ENCODE measurements at places on chromosomes 6 and 20.
A peak's percentile ranks its signal among the peaks of the same experiment; 100 is the strongest.

GRCh38 chr20:646868-647233 is 6.1 kb downstream of the SRXN1 start:
- no peak for DNase-seq

DNA sequence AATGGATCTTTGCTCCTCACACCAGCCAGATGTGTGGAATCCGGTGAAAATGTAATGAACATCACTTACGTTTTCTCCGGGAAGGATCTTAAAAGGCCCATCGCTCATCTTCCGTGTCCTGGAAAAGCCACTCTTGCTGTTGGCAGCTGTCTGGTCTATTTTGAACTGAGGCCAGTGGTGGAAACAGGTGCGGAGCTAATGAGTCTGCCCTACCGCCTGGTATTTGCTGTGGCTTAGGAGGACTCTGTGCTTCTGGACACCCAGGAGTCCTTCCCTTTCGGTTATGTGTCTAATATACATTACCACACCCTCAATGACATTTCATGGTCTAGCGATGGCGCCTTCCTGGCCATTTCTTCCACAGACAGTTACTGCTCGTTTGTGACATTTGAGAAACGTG is 264.2 kb upstream of the PREP start:
- no peak for DNase-seq

DNA sequence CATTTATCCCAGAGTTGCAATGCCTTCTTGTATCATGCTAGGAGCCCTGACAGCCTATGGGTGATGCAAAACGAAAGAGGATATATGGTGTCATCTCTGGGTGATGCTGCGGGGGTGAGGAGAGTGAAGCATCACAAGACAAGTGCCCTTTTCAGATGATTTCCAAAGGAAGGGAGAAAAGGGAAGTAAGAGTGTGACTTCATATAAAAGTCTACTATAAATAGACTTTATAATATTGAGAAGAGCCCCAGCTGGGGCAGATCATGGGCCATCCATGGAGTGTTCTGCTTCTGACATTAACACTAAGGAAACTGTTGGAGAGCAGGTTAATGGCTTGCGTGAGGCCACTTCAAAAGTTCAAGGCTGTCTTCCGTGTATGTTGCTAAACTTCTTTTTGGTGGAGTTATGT is 4.4 kb downstream of the CD83 start:
- DNase-seq, result peak; percentile 40

DNA sequence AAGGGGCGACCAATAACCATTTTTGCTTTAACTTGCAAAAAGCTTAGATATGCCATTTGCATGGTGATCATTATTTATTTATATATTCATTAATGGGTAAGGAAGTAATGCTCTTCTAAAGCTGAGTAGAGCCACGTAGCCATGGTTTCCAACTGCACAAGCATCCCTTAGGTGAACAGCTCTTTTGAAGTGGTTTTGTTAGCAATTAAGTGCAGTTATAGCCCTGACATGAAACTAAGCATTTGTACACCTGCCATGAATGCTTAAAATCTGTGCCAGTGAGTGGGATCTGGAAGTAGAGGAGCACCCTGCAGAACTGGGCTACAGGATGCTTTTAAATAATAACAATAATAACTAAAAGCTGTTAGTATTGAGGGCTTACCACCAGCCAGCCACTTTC is 19.1 kb downstream of the TRAF3IP2 start:
- DNase-seq, result no peak

- no peak for DNase-seq
These were observed 41.0 kb downstream of the ERMARD start for GRCh38 chr6:169792306-169793015.

GRCh38 chr6:149500096-149500495 is 15.3 kb upstream of the ZC3H12D start:
- no peak for DNase-seq

DNA sequence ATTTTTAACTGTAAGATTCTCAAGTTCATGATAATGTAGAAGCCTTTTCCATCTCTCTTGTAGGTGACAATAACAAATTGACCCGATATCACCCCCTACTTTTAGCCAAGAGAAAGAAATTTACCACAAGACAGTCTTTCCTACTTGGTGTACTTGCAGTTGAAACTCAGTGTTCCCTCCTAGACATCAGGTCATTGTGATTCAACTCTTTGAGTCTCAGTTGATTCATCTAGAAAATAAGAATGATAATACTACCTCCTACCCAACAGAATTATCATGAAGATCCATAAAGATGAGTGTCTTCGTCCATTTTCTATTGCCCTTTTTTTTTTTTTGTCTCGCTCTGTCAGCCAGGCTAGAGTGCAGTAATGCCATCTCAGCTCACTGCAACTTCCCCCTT is 51.3 kb upstream of the TRERF1 start:
- DNase-seq, result no peak

- no peak for DNase-seq
These were observed 115.2 kb upstream of the AKIRIN2 start for GRCh38 chr6:87817183-87817582.

GRCh38 chr20:15332711-15333160 is 995.3 kb upstream of the FLRT3 start:
- no peak for DNase-seq

DNA sequence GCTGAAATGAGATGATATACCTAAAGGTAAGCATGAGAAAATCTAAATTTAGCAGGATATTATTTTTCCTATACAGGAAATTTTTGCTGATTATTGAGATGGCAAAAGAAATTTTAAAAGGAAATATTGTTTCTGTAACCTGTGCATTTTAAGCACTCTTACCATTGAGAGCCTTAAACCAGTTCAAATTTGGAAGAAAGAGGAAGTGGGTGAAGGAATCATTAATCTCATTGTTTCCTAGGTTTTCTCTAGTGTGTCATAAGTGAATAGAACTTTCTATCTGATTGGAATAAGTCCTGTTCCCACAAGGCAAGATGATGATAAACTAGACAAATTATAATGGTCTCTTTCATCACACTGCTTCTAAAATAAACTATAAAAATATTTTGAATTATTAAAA is 22.4 kb upstream of the FKBP1C start:
- DNase-seq, result no peak

DNA sequence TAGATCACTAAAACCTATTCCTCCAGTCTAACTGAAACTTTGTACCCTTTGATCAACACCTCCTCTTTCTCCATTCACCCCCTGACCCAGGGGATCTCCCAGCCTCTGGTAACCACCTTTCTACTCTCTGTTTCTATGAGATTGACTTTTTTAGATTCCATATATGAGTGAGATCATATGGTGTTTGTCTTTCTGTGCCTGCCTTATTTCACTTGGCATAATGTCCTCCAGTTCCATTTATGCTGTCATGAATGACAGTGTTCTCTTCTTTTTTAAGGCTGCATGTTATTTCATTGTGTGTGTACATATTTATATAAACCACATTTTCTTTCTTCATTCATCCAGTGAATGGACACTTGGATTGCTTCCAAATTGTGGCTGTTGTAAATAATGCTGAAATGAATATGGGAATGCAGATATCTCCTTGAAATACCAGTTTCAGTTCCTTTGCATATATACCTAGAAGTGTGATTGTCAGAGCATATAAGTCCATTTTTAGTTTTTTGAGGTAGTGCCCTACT is 57.7 kb downstream of the DHX35 start:
- DNase-seq, result no peak

GRCh38 chr6:70221025-70221714 is 81.7 kb downstream of the COL9A1 start:
- DNase-seq, result no peak

DNA sequence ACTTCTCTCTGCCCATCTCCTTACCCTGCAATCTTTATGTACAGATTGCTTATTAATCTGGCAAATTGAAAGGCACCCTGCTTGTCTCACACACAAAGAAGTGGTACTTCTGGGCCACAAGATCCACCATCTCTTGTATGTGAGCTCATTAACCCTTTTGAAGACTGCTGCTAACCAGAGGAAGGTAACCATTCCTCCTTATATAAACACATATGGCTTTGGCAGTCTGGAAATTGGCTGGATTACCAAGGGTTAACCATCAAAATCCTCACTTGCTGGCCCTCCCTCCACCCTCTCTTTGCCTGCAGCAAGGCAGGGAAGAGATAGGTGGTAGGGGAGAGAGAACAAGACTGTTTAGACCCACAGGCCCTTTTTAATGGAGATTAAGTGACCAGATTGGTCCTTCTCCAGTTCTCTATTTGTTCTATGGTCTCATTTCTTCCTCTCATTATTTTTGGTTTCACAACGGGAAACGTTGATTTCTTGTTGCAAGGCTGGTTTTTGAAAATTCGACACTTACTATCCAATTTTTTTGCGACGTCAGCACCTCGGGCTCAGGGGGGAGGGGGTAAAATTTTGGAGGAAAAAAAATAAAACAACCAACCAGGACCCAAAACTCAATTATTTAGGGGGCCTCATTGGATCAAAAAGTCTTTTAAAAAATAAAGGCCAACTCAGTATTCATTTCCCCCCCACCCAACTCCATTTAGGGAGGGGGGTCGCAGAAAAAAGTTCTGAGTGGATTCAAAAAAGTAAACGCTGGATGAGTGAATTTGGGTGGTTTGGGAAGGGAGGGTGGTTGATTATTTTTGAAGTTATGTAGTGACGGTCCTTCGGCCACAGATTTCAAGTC is 859 bp downstream of the PPP1R10 start:
- DNase-seq, result no peak

GRCh38 chr6:47235964-47236760 is 73.5 kb downstream of the TNFRSF21 start:
- no peak for DNase-seq

DNA sequence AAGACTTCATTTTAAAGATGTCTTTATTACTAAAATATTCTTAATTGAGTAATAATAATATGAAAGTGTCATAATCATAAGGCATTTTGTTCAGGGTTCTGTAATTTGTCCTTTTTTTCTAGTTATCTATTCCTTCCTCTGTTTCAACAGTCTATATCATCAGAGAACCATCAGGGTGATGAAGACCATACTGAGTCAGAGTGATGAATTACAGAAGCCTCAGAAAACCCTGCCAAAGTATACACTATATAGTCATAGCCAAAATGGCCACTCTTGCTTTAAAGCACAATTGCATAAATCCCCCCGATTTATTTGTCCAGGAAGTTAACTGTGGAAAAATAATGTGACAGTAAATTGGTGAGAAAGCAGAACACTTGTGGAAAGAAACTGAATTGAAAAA is 735.0 kb downstream of the EPHA7 start:
- DNase-seq, result no peak

- no peak for DNase-seq
These were observed 15.2 kb upstream of the SIRT5 start for GRCh38 chr6:13559251-13559650.

DNA sequence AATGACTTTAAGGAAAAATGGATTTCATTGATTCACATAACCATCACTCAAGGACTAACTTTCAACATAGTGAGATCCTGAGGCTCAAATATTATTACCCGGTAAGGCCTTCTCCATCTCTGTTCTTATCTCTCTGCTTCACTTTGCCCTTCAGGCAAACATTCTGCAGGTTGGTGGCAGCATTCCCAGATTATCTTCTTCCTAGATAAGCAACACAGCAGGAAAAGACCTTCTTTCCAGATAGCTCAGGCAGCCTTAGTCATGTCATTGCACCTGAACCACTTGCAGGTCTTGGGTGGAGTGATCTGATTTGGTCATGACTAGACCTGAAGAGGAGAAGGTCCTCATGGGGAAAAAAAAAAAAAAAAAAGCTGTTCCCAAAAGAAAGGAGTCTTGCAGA is 5.3 kb upstream of the HIVEP2 start:
- DNase-seq, result no peak

GRCh38 chr6:67541586-67541985 is 1093.5 kb upstream of the ADGRB3 start:
- no peak for DNase-seq

- no peak for DNase-seq
These were observed 48.1 kb downstream of the PSMG4 start for GRCh38 chr6:3306848-3307247.

DNA sequence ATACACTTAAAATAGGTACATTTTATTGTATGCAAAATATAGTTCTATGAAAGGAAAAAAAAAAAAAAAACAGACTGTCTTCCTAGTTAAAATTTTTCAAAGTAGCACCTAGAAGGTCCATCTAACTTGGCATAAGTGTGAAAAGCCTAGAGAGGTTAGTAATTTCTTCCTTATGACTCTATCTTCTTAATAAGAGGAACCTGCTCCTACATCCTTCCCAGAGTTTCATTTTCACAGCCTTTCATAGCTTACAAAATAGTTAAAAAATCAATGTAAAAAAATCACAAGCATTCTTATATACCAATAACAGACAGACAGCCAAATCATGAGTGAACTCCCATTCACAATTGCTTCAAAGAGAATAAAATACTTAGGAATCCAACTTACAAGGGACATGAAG is 28.8 kb downstream of the OGFRL1 start:
- no peak for DNase-seq

- DNase-seq, result peak; percentile 11
These were observed 945 bp downstream of the TENT5A start for GRCh38 chr6:81751388-81752083.

DNA sequence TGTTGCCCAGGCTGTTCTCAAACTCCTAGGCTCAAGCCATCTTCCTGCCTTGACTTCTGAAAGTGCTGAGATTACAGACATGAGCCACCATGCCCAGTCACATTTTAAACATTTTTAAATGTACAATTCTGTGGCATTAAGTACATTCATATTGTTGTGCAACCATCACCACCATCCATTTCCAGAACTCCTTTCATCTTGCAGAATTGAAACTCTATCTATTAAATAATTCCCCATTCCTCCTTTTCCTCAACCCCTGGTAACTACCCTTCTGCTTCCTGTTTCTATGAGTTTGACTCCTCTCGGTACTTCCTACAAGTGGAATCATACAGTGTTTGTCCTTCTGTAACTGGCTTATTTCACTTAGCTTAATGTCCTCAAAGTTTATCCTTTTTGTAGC is 103.8 kb upstream of the NAA20 start:
- DNase-seq, result no peak

GRCh38 chr20:23270382-23270911 is 80.1 kb upstream of the NXT1 start:
- no peak for DNase-seq

- DNase-seq, result no peak
These were observed 266.9 kb downstream of the UST start for GRCh38 chr6:149013586-149014344.

GRCh38 chr6:81937296-81937937 is 184.9 kb upstream of the TENT5A start:
- DNase-seq, result no peak

DNA sequence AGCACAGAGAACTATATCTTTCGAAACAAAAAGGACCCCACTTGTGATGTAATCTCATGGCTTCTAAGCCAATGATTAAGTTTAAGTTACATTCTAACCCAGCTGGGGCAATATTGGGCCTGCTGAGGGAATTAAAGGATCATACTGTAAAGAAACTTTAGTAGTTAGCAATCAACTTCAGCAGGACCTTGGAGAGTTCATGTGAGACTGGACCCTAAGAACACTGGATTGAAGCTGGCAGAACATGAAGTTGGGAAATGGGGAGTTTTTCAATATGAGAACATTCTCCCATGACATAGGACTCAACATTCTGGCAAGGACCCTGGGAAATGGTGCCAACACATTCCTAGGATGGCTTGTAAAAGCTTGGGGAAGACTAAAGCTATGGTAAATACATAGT is 516.2 kb downstream of the PKHD1 start:
- no peak for DNase-seq
